GM12865 (cell line): ENCODE measurements at places on chromosomes 6 and 20.
A peak's percentile ranks its signal among the peaks of the same experiment; 100 is the strongest.

- no peak for DNase-seq
These were observed 25.5 kb downstream of the LMBRD1 start for GRCh38 chr6:69771158-69771906.

- no peak for DNase-seq
These were observed 19.4 kb upstream of the KCNK16 start for GRCh38 chr6:39341937-39342336.

DNA sequence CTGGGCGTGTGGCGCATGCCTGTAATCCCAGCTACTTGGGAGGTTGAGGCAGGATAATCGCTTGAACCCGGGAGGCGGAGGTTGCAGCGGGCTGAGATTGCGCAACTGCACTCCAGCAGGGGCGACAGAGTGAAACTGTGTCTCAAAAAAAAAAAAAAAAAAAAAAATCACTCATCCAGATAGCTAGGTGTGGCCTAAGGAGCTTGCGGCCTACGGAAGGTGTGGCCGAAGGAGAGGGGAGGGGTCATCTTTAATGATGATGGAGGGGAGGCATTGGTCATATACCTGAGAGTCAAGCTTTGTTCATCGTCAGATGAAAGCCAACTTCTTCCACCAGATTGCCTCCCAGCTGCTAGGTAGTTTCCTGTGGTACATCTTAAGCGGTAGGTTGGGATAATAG, 801 bp upstream of the PPARD start:
- DNase-seq: peak; percentile 6

GRCh38 chr6:26477426-26477825, 19.7 kb downstream of the BTN2A1 start:
- DNase-seq: no peak

GRCh38 chr6:157246048-157246630, 77.2 kb downstream of the TMEM242 start:
- DNase-seq: no peak

DNA sequence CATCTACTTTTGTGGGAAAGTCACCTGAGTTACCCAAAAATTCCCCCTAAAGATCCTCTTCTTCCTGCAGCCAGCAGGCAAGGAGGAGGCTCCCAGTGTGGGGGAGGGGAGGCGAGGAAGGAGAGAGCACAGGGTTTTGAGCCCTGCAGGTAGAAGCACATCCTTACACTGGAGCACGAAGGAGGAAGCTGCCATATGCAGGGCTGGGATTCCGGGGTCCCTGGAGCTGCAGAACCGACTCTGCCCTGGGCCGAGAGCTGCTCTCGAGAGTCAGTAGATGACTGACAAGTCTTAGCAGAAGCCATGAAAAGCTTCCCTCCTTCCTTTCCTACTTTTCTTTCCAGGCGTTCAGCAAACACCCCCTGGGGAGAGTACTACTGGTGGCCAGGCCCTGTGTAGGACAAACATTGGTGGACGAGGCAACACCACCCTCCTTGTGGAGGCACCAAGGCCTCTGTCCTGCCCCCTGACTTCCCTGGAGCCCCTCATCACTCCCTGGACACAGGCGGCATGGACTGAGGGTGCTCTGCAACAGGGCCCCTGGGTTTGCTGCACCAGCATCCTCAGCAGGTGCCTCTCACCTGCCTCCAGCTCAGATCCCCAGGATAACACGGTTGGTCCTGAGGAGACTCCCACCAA, 211.7 kb upstream of the CST7 start:
- no peak for DNase-seq

- DNase-seq: peak; percentile 5
These were observed at the start of gene SASH1 for GRCh38 chr6:148342350-148343046. TSS of gene SASH1 (plus strand) at chr6:148342838. CDS start at chr6:148343068, 230 bp downstream.

- DNase-seq: no peak
These were observed 78.0 kb downstream of the COL21A1 start for GRCh38 chr6:56169366-56169765.

- DNase-seq: no peak
These were observed 677.7 kb downstream of the DOK5 start for GRCh38 chr20:55153001-55153645.

DNA sequence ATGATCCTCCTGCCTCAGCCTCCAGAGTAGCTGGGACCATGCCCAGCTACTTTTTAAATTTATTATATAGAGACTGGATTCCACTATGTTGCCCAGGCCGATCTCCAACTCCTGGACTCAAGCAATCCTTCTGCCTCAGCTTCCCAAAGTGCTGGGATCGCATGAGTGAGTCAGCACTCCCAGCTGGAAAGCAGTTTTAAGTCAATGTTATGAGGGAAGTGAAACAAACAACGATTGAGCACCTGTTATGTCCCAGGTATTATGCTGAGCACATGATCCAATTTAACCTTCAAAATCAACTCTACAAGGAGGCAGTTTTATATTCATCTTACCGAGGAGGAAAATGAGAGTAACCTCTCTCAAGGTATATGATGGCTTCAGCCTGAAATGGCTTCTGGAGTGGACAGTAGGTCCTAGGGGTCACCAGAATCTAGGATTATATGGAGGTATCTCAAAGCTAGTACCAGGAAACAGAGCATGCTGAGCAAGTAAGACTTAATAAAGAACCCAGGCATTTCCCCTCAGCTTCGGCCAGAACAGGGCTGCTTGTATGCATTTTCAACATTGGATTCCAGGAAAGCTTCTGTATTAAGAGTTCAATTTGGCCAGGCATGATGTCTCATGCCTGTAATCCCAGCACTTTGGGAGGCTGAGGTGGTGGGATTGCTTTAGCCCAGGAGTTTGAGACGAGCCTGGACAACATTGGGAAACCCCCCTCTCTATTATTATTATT, 55.0 kb downstream of the EDN1 start:
- DNase-seq: no peak

DNA sequence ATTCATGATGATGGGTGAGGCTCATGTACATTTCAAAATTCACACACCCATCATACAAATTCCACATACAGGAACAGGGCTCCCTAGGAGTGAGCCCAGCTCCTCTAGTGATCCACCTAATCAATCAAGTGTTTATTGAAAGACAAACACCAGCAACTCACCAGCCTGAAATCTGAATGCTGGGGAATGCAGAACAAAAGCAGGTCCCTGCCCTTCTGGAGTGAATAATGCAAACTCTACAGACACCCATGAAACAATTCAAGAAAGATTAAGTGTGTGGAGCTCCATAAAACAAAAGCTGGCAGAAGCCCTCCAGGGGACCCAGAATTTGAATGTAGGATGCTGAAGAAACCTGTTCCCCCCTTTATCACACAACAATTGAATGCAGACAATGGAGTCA, 396.7 kb upstream of the JARID2 start:
- no peak for DNase-seq

DNA sequence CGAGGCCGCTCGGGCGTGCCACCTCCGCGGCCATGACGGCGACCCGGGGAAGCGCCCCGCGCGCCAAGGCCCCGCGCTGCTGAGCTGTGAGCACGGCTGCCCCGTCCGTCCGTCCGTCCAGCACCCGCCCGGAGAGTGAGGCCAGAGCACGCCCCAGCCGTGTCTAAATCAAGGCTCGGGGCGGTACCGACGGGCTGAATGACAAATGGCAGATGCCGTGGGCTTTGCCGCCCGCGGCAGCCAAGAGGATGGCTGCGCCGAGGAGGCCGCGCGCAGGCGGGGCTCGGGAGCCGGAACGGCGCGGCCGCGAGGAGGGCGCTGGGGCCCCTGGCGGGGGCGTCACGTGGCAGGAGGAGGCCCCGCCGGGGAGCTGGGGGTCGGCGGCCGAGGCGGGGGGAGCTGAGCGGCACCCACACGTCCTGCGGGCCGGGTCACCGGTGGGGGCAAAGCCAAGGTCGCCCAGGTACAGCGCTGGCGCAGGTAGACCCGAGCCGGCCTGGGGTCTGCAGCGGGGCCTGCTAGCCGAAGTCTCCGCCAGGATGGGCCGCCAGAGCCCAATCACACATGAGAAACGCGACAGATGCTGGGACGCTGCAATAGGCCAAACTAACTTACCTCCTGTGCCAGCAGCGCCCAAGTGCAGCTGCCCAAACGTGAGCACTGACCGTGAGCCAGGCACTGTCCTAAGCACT, at the start of gene PLAGL1:
Gene PLAGL1 (minus strand): TSS at position 140 of the 692 bp plus-strand sequence. CDS start 60,123 bp downstream, outside the sequence.
- DNase-seq: peak; percentile 35
